ENCODE measurements at places on chromosomes 2 and 18. TPM values are rescaled to one million over a fixed set of nuclear protein-coding genes. Genes with fewer than 3 reads are reported as not detected.

TUBA3E gene
- 80.0 TPM for total RNA-seq

DNA sequence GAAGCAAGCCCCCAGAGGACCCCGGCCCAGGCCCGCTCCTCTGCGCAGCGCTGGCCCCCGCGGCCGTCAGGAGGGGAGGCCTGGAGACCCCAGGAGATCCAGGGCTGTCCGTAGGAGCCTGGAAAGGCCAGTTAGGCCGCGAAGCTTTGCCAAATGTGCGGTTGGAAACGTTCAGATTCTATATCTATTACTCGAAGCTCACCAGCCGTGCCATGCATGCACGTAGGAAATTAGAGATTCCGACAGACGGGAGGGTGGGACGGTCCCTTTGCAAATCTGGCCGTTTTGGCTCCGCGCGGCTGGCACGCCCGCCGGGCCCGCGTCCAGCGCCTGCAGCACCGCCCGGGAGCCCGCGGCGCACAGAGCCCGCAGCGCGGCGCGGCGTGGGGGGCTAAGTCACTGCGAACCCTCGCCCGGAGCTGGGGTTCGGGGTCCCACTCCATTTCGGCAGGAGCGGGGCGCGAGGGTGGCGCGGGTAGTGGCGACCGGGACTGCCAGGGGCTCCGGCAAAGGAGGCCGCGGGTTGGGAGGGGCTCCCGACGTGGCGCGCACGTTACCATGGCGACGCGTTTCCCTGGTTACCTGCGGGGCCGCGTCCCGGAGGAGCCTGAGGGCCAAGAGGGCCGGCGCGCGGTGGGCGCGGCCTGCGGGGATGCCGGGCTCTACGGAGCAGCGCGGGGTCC lies 488.6 kb upstream of the SMIM21 start:
- DNase-seq = no peak

SH3BP4 gene
- total RNA-seq = 9.3 TPM

DNA sequence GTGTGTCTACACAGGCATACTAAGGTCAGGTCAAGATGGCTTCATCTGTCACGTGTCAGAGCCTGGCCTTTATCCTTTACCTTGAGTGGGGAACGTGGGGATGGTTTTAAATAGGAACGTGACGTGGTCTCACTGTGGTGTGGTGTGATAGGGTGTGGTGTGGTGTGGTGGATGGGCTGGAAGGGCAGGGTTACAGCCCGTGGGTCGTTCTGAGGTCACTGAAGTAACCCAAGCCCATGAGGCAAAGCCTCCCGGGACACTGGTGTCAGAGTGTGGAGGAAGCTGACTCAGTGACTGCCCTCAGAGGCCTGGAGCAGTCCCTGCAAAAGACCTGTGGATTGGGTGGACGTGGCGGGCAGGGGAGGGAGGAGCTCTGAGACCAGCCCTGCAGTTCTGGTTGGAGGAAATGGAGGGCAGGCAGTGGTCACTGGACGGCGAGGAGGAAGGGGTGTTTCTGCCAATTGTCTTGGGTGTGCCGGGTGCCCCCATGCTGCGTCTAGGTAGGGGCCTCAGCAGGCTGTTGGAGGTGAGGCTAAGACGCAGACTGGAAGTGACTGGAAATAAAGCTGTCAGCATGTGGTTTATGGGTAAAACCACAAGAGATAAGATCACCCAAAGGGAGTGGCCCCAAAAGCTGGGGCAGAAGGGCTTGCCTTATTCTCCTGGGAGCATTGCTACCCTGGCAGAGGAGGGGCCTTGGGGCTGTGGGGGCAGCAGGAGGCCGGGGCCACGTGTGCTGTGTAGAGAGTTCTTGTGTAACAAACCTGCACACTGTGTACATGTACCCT lies 84.8 kb downstream of the SH3RF3 start:
- peak; percentile 79 for DNase-seq

CFAP210 gene
- 0.11 TPM for total RNA-seq

CCDC74A gene
- 0.65 TPM for total RNA-seq

SPATA3 gene
- not detected for total RNA-seq

- no peak for DNase-seq
Observed at GRCh38 chr18:76754351-76754750, 68.0 kb upstream of the ZNF236 start.

- no peak for DNase-seq
Observed at GRCh38 chr18:50680966-50681365, 121.1 kb downstream of the MAPK4 start.

GRCh38 chr2:134352844-134353243 lies 99.0 kb downstream of the MGAT5 start:
- no peak for DNase-seq

DNA sequence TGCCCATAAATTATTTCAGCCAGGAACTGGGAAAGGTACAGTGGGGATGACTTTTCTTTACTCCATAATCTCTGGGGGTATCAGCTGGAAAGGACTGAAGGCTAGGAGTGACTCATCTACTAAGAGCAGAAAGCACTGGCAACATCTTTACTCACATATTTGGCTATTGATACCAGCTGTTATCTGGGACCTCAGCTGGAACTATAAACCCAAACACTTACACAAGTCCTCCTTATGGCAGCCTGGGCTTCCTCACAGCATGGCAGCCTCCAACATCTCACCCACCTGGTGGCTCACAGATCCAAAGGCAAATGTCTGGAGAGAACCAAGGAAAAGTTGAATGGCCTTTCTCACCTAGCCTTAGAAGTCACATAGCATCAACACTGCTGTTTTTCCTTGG lies 379.0 kb upstream of the RND3 start:
- DNase-seq = no peak

- DNase-seq = no peak
Observed at GRCh38 chr2:189305291-189305943, 125.9 kb upstream of the COL5A2 start.

INHA gene
- 1.9 TPM for total RNA-seq

ERBB4 gene
- 12.4 TPM for total RNA-seq

DNA sequence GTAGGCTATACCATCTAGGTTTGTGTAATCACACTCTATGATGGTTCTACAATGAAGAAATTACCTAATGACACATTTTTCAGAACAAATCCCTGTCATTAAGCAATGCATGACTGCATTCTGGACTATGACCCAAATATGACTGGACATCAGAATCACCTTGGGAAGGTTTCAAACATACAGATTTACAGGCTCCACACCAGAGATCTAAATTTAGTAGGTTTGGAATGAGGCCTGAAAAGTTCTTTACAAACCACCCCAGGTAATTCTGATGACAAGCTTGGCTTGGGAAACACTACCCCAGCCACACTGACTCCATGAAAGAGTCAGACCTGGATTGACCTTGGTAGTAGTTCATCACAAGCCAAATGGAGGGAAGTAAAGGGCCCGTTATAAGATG lies 52.2 kb upstream of the NFE2L2 start:
- no peak for DNase-seq

GRCh38 chr2:186523791-186524190 lies 37.7 kb downstream of the ZC3H15 start:
- DNase-seq = no peak

GRCh38 chr2:192558637-192559036 lies 363.9 kb upstream of the TMEFF2 start:
- DNase-seq = no peak

- no peak for DNase-seq
Observed at GRCh38 chr2:25340181-25340921, 1.4 kb downstream of the DNMT3A start.

HOXD9 gene
- not detected for total RNA-seq

RAX gene
- not detected for total RNA-seq

LYPD1 gene
- not detected for total RNA-seq

- no peak for DNase-seq
Observed at GRCh38 chr2:159140070-159140769, 146.3 kb downstream of the WDSUB1 start.
